ENCODE measurements at places on chromosomes 2 and 18. TPM values are rescaled to one million over a fixed set of nuclear protein-coding genes. Genes with fewer than 3 reads are reported as not detected.

- no peak for DNase-seq
These were observed 2.6 kb downstream of the SCN9A start for GRCh38 chr2:166373105-166373504.

- DNase-seq = peak; percentile 40
These were observed 29.4 kb upstream of the RTTN start for GRCh38 chr18:70234667-70235459.

GRCh38 chr18:76806301-76806700, 16.1 kb upstream of the ZNF236 start:
- no peak for DNase-seq

GRCh38 chr18:74945774-74946545, 263.0 kb downstream of the PTGR3 start:
- DNase-seq = no peak

GRCh38 chr18:11871501-11871900, 20.3 kb downstream of the CHMP1B start:
- no peak for DNase-seq

DNA sequence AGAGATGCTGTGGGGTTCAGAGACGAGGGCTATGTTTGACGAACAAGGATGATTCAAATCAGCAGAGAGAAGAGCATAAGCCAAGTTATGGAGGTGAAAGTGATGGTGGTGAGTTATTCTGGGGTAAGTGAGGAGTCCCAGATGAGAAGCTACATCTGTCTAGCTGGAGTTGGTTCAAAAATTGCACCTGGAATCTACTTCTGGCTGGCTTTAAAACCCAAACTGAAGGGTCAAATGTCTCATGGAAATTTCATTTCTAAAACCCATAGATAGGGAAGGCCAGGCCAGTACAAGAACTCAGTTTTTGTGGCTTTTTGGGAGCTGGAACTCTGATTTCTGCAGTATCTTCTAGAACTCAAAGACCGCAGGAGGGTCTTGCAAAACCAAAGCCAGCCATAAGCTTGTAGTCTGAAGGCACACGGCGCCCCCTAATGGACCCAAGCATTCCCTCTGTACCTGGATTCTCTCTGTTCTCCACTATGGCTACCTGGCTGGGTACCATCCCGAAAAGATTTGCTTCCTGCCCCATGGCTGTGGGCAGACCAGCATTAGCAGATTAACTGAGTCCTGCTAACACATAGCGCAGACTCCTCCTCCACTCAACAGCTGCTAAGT, 229.1 kb upstream of the SLC14A2 start:
- DNase-seq = peak; percentile 33

DNA sequence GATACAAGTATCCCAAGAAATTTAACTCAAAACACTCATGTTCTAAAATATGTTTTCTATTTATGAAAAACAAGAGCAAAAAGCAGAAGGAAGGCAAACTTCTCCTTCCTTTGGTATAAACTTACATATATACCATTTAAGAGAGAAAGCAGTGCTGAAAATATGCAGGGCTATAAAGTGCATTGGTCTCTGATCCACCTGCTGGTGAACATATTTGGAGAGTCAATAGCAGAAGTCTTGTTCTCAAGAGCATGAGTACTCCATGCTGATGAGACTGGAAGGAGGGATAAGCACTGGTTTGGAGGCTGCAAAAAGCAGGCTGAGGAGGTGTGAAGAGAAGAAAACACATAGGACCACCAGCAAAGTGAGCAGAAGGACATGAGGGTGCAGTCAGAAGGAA, 391.2 kb downstream of the STK39 start:
- DNase-seq = no peak

DNA sequence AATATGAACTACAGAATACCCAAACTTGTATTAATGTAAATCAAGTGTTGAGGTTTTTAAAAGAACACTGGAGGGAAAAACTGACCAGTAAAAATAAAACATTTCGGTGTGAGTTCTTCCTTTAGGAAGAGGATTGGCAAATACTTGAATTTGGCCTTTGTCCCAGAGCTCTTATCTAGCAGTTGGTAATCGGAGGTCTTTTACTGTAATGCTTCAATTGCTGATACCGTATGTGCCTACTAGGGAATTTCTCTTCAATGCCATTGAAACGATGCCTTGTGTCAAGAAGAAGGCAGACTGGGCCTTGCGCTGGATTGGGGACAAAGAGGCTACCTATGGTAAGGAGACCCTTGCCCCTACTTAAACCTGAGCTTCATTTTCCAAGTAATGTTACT, 4.1 kb downstream of the RRM2 start:
- DNase-seq = no peak

Gene VIT
- 11.7 TPM for polyA plus RNA-seq

Gene NTSR2
- polyA plus RNA-seq = 0.16 TPM

Gene PRSS56
- polyA plus RNA-seq = 0.05 TPM

Gene CXCR2
- polyA plus RNA-seq = 0.09 TPM

Gene PLCD4
- polyA plus RNA-seq = 0.48 TPM

Gene ANKZF1
- 20.1 TPM for polyA plus RNA-seq

Gene SP5
- not detected for polyA plus RNA-seq

Gene COLEC12
- polyA plus RNA-seq = 1.7 TPM

Gene ADAM23
- 17.0 TPM for polyA plus RNA-seq

Gene GPAT2
- polyA plus RNA-seq = 1.1 TPM
